ENCODE measurements at places on chromosomes 7 and 10. TPM values are rescaled to one million over a fixed set of nuclear protein-coding genes. Genes with fewer than 3 reads are reported as not detected.

Gene RGR
- total RNA-seq, result not detected

DNA sequence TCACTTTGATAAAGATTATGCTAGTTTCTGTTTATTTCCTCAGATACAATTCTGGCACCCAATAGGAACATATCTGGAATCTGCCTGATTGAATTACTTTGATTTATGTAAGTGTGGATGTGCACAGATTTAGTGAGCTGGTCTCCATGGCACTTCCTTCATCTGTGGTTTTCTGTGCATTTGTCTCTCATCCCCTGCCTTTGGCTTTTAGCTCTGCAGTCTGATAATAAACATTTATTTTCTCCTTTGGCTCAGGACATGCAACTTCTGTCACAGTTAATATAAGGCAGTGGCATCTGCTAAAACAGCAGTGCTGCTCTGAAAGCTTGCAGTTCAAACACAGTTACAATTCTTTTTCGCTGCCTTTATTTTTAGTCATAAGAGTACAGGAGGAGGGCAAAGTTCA lies 273.7 kb upstream of the CHRM2 start:
- DNase-seq, result no peak

DNA sequence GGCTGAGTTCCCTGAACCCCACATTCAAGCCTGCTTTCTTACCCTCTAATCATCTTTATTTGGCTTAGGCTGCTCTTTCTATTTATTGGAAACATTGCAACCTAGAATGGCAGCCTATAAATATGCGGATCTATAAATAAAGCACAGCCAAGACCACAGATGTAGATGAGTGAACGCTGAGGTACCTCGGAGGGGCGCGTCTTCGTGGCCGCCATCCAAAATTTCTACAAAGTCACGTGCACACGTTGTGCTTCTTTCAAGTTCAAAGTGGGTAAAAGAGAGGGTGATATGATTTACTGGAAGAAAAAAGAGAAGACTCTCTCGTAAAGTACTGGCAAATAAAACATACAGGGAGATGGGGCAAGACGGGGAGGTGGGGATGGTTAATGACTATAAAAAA lies 132.6 kb upstream of the RSU1 start:
- no peak for DNase-seq

- no peak for DNase-seq
These were observed 39.6 kb downstream of the GRK5 start for GRCh38 chr10:119246862-119247549.

DNA sequence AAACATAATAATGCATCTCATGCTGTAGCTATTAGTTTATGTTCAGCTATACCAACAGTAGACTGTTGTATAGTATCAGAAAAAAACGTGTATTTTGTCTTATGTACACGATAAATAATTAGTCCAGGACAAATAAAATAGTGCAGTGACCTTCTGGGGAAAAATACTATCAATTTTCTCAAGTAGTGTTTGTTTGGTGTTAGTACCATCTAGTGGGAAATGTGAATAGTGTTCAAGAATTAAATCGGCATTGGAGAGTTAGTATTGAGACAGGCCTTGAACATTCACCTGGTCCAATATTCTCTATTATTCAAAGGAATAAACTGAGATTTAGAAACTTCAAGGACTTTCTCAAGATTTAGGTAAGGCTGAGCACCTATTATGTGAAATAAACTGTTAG lies 21.7 kb upstream of the OR2A5 start:
- DNase-seq, result no peak

DNA sequence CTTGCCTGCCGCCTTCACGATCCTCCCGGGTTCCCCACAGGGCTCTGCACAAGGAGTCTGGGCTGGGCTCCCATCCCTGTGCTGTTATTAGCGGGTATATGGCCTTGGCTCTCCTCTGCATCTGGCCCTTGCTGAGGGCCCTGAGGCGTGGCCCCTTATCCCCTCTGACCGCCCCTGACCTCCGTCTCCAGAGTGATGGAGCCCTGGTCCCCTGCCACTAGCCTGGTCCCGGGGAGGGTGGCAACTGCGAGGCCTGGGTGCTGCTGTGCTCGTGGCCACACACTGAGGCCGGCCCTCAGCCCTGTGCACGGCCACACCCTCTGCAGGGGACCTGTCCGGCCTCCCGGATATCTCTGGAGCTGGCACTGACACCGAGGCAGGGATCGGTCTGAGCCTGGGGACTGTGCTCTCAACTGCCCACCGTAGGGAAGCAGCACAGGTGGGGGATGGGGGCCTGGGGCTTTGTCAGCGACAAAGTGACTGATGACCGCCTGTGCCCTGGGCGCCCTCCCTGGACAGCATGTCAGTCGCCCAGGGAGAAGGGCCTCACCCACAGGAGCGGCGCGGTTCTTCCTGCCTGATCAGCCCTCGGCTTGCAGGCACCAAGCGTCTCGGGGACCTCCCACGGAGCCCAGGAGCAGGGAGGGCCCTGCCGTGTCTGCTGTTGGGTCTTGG lies 72.4 kb downstream of the NKX6-2 start:
- no peak for DNase-seq

GRCh38 chr10:123535386-123535785 lies 130.8 kb upstream of the GPR26 start:
- no peak for DNase-seq

DNA sequence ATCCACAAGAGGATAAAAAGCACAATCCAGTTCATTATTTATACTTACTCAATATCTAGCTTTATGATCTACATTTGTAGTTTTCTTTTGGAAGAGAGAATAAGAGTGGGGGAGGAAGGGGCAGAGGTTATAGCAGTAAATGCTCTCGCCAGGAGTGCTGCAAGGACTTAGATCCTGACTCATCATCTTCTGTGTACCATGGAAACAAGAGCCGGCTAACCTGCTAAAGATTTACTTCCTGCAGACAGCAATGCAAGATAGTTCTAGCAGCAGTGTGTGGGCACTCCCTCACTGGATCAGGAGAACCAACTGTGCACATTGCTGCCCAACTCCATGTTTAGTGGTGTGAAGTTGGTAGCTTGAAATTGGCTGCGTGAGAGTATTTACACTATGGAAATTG lies 47.7 kb upstream of the TRIL start:
- DNase-seq, result no peak

GRCh38 chr7:2843711-2844152 lies 376 bp downstream of the GNA12 start:
- DNase-seq, result no peak

DNA sequence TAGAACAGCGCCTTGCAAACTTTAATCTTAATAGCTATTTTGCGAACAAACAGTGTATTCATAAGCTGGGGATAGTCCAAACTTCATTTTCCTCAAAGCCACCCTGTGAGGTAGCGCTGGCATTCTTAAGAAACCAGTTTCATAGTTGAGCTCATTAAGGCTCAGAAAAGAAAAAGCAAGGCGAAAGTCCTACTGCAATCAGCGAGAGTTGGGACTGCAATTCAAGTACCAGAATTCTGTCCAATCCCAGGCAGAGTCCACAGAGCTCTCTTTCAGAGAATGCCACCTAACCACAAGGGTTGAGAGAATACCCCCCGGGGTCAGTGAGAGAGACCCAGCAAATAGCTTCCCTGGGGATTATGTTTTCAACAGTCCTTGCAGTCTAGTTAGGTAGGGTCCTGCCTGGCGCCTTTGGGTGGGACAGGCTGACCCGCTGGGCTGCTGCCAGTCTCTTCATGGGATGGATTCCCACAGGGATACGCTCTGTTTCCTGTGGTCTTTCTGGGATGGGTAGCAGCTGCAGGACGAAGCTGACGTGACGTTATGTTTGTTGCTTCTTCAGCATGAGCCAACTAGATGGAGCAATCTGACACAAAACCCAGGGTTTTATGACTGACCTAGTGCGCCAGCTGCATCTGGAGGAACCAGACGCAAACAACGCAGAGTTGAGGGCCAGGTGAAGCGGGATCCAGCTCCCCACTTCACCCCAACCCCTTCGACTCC lies 16.0 kb downstream of the BMPER start:
- DNase-seq, result no peak

Gene CEP41
- 3.3 TPM for total RNA-seq

Gene TMEM26
- not detected for total RNA-seq

Gene NACAD
- total RNA-seq, result 0.14 TPM

DNA sequence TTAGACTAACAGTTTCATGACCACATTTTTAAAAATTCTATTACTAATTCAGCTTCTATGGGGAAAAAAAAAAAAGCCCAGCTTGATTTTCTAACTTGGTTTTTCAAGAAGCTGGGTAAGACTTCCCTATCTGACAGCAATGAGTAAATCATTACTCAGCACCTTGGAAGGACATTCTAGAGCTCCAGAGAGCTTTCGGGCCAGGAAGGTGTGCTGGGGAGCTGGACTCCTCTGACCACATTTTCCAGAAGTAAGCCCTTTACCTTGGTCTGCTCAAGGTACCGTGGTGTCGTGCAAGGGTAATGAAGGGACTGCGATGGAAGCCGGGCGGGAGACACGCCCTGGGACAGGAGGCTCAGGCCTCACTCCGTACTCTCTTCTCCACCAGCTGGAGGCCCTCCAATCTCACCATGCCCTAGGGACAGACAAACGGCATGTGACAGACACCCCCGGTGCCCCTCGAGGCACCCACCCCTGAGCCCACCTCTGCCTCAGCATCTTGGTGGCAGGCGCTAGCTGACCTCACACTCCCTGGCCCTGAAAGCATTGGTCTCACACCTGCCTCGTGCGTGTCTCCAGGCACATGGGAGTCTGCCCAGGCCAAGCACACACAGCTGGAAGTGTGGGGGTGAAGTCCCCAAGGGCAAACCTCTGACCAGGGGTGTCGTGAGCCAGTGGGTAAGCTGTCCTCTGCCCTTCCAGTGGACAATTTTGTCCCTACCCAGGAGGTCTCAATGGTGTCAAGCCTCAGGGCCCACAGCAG lies 152.1 kb downstream of the OAT start:
- DNase-seq, result no peak

Gene ZRANB1
- 22.2 TPM for total RNA-seq

Gene MACC1
- 0.14 TPM for total RNA-seq

DNA sequence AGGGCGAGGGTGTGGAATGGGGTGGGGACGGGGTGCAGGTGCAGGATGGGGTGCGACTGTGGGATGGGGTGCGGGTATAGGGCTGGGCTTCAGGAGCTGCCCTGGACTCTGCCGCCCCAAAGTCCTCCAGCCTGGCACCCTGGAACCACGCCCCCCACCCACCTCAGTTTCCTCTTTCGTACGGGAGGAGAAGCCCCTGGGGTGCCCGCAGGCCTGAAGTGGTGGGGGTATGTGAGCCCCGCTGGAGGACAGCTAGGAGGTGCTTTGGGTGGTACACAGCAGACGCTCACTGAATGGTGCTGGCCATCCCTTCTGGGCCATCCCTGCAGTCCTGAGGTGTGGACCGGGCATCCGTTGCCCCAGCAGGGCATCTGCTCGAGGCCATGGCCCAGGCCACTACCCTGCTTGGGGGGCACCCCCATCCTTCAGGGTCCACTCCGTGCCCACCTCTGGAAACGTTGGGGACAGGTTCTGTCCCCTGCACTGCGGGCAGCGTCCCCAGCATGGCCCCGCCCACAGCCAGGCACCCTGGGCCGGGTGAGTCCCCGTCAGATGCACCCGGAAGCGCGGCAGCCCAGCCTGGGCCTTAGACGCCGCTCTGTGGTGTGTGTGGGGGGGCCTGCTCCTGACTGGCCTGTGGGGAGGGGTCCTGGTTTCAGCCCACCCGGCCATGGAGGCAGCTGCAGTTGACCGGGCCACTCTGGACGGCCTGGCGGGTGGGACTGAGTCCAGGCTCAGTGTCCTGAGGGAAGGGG lies 41.6 kb downstream of the UNCX start:
- no peak for DNase-seq

Gene VSTM4
- total RNA-seq, result not detected

- no peak for DNase-seq
These were observed 24.4 kb upstream of the TES start for GRCh38 chr7:116185956-116186355.

GRCh38 chr7:107065929-107066247 lies 21.4 kb downstream of the PRKAR2B start:
- DNase-seq, result no peak

DNA sequence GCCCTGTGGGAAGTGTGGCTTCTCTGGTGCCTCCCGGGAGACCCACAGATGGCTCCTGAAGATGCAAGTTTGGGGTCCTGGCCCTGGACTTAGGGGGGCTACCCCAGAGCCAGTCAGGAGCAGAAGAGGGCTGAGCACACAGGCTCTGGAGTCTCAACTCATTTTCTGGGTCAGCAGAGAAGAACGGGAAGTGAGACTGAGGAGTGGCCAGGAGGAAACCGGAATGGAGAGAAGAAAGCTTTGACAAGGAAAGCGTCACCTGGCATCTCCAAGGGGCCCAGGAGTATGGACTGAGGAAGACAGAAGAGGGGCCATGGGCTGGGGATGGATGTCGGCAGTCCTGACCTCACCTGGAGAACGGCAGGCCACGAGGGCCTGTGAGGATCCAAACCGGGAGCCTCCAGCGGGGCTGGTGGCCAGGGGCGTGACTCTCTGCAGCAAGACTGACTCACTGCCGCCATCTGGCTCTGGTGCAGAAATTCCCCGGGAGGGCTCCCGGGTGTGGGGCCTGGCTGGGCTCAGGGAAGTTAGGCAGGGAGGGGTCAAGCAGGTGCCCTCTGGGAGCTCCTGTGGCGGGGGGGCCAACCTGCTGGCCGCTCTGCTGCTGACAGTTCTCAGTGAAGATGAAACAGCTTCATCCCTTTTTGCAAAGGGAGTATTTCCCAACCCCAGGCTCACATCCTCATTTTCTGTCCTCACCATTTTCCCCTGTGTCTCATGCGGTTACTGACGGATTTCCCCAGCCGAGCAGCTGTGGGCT lies 23.6 kb downstream of the DAGLB start:
- no peak for DNase-seq

DNA sequence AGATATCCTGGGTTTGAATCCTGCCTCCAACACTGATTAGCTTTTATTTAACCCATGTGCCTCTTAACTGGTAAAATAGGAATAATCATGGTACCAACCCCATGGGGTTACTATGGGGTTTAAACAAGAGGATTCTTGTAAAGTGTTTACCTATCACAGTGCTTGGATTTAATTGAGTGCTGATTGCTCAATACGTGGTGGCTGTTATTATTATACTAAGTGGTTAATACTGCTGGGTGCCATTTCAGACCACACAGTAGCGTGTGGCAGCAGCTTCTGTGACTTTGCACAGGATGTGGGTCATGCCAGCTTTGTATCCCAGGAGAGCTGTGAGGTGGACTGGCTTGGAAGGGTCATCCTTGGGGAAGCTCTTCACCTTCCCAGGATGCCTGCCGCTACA lies 177.2 kb downstream of the SEC23IP start:
- no peak for DNase-seq

DNA sequence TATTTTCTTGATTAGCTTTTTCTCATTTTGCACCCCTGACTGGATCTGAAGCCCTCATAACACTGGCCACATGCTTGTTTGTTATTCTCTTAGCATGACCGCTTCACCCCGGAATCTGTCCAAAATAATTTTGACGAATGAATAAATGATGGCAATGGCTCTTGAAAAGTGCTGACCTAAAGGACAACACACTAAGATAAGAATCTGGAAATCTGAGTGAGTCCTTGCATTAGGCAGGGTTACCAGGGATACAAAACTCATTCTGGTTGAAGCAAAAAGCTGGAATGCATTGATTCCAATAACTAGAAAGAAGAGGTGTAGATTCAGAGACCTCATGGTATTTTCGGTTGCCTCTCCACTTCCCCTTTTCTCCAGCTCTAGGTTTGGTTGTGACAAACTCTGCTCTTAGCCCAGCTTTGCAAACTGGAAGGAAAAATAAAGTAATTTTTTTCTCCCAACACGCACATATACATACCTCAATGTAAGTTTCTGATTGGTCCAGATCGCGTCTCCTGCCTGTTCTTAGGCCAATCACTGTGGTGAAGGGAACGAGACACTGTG lies 157.4 kb downstream of the SKIDA1 start:
- DNase-seq, result no peak

GRCh38 chr7:17913250-17913649 lies 27.0 kb downstream of the SNX13 start:
- DNase-seq, result no peak

GRCh38 chr7:51351661-51352060 lies 35.1 kb upstream of the COBL start:
- no peak for DNase-seq

Gene CPN1
- total RNA-seq, result not detected
